Thymus (tissue), 14 donors: ENCODE measurements at places on chromosomes 11 and 22. TPM values are rescaled to one million over a fixed set of nuclear protein-coding genes. Genes with fewer than 3 reads are reported as not detected.

DNA sequence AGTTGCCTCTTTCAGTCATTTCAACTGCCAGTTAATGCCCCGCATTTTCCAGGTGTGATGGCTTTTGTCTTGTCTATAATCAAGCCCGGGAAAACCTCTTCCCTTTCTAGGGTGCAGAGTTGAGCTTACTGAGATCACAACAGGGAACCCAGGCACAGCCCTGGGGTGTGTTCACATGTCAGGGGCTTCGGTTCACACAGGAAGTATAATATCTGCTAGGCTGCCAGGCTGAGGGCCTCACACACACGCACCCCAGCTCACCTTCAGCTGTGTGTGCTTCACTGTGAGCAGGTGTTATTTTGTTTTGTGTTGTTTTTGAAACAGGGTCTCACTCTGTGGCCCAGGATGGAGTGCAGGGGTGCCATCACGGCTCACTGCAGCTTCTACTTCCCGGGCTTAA lies 9.7 kb upstream of the SOX10 start:
- DNase-seq = peak; percentile 34

DNA sequence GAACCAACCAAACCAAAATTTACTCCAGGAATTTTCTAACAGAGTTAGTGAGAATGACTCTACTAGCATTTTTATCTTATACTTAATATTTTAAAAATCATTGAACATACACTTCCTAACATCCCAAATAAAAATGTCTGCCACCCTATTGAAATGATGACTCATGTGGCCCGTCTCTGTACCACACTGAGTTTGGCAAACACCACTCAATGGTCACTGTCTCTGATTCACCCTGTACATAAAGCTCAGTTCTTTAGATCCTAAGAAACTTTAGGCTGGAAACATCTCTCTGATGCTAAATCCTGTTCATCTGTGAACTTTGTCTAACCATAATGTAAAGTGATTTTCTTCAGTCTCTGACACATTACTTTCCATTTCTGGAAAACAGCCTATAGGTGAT lies 182.0 kb downstream of the CWF19L2 start:
- DNase-seq = no peak

DNA sequence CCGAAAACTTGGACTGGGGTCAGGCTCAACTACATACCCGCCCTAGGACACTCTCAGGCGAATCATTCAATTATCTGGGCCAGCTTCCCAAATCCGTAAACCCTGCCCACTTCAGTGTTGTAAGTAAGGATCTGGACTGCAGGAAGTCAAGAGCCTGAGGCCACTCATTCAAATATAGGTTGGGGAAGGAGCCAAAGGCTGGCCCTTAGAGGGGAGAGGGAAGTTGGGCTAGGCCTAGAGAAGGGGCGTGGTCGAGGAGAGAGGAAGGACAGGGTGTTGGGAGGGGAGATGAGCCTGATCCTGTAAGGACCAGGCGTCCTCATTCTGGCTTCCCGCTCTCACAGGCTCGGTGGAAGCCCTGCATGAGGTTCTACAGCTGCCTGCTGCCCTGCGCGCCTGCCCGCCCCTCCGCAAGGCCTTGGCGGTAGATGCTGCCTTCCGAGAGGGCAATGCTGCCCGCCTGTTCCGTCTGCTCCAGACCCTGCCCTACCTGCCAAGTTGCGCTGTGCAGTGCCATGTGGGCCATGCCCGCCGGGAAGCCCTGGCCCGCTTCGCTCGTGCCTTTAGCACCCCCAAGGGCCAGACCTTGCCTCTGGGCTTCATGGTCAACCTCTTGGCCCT lies 3.0 kb downstream of the SAC3D1 start:
- DNase-seq = no peak

DNA sequence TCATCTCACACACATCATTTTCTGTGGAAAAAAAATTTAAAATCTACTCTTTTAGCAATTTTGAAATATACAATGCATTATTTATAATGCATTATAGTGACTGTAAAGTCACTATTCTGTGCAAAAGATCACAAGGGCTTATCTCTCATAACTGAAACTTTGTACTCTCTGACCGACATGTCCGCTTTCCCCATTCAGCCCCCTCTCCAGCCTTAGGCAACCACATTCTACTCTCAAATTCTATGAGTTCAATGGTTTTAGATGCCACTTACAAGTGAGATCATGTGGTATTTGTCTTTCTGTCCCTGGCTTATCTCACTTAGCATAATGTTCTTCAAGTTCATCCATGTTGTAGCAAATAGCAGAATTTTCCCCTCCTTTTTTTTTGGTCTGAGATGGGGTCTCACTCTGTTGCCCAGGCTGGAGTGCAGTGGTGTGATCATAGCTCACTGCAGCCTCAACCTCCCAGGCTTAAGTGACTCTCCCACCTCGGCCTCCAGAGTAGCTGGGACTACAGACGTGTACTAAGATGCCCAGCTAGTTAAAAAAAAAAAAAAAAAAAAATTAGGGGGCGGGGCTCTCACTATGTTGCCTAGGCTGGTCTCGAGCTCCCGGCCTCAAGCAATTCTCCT lies 44.5 kb downstream of the SYN3 start:
- DNase-seq = no peak

DNA sequence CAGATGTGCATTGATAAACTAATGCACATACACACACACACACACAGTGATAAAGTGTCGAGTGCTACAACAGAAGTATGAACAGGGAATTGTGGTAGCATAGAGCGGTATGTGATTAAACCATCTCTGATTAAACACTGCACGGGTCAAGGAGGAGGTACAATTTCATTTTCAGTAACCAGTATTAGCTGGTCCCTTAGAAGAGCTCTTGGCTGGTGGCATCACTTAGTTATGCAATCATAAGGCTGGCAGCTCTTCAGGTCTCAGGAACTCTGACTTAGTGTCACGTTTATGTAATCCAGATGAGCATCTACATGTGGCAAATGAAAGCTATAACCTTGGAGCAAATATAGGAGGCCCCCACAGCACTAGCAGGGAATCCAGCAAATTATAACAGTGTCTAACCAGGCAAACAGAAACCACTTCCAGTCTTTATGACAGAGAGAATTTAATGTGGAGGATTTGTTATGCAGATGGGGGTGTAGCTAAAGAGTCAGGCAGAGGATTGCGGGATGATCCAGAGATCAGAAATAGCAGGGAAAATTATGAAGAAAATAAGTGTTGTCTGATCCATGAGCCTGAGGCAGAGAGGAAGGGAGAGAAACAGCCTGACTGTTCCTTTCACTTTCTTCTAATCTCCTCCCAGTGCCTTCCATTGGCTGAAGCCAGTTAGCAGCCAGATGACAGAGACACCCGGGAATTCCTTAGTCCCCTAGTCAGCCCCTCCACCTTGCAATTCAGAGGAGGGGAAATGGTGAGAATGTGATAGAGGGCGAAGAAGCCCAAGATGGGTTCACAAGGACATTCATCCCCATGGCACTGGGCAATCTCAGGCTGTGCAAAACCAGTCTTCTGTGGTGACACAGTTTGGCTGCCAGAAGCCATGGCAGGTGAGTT lies 533.1 kb upstream of the TENM4 start:
- DNase-seq = no peak

INPP5J gene
- total RNA-seq = 0.47 TPM

- DNase-seq = no peak
These were observed 138.7 kb downstream of the TRIM29 start for GRCh38 chr11:119999220-119999619.

DNA sequence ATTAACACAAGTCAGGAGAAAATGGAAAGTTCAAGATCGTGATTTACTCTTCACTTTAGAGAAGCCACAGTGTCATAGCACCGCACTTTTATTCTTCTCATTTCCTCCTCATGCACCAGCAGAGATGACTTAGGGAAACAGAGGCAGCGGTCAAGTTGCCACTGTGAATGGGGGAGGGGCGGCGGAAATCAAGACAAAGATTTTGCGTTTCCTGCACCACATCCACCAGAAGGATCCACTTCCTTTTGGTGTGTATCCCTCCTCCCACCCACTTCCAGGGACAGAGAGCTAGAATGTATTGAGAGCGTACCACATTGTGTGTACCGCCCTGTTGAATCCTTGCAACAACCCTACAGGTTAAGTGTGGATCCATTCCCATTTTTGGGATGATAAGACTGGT lies 21.8 kb downstream of the TSPAN18 start:
- no peak for DNase-seq

TRIM29 gene
- 19.4 TPM for total RNA-seq

DNA sequence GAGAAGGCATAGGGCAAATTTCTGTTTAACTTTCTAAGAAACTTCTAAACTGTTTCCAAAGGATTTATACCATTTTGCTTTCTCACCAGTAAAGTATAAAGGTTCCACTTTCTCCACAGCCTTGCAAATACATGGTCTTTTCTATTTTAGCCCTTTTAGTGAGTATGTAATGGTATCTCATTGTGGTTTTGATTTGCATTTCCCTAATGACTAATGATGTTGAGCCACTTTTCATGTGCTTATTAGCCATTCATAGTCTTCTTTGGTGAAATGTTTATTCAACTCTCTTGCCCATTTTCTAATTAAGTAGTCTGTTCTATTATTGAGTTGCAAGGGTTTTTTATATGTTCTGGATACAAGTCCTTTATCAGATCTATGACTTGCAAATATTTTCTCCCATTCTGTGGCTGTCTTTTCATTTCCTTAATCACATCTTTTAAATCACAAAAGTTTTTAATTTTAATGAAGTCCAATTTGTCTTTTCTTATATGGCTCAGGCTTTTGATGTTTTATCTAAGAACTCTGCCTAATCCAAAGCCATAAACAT lies 83.8 kb upstream of the KCNQ1OT1 start:
- no peak for DNase-seq

SCN4B gene
- 2.1 TPM for total RNA-seq

DNA sequence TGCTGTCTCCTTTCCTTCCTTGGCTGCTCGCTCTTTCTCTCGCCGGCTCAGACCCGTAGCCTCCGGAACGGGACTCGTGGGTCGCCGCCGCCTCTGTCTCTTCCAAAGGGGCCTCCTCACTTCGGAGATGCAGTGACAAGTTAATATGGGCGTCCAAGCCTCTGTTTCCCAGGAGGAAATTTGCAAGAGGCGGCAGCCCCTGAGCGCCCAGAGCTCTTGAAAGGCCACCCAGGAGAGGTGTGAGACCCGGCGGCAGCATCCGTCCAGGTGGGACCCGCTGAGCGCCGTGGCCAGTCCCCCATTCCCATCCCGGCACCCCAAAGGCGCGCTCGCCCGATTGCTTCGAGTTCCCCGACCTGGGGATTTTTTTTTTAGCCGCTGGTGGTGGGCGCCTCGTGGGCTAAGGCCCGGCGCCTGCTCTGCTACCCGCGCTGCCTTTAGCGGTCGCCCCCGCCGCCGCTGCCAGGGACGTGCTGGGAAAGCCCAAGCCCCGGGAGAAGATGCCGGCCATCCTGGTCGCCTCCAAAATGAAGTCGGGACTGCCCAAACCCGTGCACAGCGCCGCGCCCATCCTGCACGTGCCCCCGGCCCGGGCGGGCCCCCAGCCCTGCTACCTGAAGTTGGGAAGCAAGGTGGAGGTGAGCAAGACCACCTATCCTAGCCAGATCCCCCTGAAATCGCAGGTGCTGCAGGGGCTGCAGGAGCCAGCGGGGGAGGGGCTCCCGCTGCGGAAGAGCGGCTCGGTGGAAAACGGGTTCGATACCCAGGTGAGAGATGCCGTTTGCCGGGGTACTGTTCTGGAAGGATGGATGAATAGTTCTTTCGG lies 772 bp downstream of the NAV2 start:
- peak; percentile 20 for DNase-seq

SERPING1 gene
- 9.8 TPM for total RNA-seq

DNA sequence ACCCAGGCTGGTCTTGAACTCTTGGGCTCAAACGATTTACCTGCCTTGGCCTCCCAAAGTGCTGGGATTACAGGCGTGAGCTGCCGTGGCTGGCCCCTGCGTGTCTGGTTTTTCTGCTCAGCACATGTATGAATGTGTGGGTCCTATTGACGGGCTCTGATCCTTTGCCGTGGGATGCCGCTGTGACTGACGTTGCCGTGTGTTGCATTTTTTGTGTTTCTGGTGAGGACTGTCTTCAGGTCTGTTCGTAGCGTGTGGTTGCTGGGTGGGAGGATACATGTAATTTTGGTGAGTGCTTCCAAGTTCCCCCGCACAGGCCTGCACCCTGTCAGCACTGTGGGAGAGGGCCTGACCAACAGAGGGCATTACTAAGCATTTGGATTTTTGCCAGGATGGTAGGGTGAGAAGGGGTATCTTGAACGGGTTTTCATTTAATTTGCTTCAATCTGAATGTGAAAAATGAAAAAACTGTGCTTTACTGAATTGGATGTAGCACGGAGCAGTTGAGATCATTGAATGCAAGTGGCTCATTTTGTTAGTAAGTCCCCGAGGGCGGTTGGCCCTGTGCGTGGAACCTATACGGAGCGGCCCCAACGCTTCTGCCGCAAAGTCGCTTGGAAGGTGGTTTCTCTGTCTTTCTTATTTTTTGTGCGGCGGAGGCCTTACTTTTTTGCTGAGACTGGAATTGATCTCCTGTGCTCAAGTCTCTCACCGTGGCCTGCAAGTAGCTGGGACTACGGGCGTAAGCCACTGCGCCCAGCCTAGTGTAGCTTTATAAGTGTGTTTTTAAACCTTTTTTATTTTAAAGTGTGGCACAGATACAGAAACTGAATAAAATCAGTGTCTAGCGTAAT lies 8.2 kb downstream of the ZBED4 start:
- DNase-seq = no peak

- no peak for DNase-seq
These were observed 19.2 kb upstream of the MRGPRX1 start for GRCh38 chr11:18958221-18958910.

GRCh38 chr22:34064696-34065095 lies 144.4 kb upstream of the LARGE1 start:
- no peak for DNase-seq

DNA sequence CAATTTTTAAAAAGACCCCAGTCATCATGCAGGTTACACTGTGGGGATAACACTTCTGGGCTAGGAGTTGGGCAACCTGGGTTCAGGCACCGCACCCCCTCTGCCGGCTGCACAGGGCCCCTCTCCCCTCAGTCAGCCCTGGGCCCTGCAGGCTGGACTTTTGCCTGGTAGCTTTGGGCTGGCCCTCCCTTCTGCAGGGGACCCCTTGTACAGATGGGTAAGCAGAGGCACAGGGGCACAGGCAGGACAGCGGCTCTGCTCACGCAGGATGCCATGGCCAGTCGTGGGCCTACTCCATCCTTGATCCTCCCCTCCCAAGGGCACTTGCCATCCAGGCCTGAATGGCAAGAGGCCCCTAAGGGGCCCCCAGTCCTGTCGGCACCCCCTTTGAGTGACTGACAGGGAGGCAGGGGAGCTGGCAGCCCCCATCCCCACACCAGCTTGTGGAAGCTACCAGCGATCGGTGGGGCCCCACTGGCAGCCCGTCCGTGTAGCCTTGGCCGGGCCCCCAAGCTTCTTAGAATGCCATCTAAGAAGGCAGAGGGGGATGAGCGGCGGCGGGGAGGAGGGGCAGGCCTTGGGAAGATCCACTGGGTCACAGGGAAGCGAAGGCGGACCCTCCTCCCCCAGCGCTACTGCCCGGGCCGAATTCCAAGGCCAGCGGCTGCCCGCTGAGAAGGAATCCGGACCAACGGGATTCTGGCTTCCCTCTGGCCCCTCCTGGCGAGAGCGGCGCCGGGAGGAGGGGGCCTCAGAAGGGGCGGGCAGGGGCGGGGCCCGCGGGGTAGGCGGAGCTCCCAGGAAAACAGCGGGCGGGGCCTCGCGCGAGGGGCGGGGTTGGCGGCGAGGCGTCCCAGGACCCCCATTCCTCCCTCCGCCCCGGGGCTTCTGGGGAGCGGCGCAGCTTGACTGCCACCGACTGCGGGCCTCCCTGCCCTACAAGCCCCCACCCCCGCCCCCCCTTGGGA lies 6.8 kb upstream of the CHKA start:
- peak; percentile 35 for DNase-seq
